Mammary epithelial cell (primary cell): ENCODE measurements at places on chromosomes 6 and 20. TPM values are rescaled to one million over a fixed set of nuclear protein-coding genes. Genes with fewer than 3 reads are reported as not detected.

Gene PACSIN1
- not detected in 2 replicates for total RNA-seq

DNA sequence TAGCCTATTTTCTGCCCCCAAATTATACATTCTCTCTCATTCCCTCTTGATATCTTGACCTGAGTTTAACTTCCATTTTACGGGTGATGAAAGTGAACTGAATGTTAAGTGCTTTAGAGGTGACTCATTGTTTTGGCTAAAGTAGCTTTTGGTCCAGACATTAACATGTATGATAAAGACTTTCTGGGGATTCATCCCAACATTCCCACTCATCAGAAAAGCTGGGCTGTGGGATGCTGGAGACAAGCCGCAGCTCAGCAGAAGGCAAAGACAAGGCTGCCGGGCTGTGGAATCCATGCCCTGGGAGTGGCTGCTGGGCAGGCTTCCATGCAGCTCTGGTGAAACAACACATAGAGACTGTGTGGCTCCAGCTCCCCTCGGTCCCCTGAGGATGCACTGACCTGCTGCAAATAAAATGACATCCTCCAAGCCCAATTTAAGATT, 89.9 kb upstream of the SYNDIG1 start:
- DNase-seq, result peak; percentile 28

DNA sequence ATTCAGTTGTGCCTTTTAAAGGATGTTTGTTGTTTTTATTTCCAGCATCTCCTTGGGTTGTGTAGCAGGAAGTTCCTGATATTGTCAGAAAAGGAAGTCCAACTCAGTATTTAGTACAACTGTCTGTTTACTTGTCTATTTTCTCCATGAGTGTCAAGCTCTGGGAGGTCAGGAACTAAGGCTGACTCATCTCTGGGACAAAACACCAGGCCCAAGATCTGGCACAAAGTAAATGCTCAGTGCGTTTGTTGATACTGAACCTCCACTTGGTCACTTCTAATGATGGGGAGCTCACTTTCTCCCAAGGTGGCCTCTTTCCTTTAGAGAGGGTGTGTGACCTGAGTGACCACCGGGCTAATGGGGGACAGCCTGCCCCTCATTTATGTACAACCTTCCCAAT, 12.6 kb upstream of the PIGU start:
- DNase-seq, result no peak

Gene TLDC2
- not detected in 2 replicates for total RNA-seq

DNA sequence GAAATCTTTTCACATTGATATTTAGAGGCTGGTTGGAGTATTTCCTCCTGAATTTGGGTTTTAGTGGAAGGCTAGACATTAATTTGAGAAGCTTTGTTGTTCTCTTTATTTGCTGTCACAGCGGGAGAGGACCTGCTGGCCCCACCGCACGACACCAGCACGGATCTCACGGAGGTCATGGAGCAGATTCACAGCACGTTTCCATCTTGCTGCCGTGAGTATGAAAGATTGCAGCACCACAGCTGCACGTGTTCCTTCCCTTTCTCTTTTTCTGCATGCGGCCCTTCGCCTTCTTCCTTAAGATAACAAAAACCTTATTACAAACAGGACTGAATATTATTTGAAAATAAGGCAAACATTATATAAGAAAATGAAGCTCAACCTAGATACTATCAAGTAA, 555.5 kb downstream of the UTRN start:
- DNase-seq, result no peak

- no peak for DNase-seq
Observed at GRCh38 chr6:164075981-164076615, 661.6 kb downstream of the QKI start.
